Activated CD4-positive, alpha-beta T cell treated with anti-CD3 and anti-CD28 coated beads for 4 hours (primary cell): ENCODE measurements at places on chromosomes 13 and 19.
A peak's percentile ranks its signal among the peaks of the same experiment; 100 is the strongest.

- no peak for DNase-seq
Observed at GRCh38 chr19:46388311-46389095, 24.9 kb downstream of the CCDC8 start.

DNA sequence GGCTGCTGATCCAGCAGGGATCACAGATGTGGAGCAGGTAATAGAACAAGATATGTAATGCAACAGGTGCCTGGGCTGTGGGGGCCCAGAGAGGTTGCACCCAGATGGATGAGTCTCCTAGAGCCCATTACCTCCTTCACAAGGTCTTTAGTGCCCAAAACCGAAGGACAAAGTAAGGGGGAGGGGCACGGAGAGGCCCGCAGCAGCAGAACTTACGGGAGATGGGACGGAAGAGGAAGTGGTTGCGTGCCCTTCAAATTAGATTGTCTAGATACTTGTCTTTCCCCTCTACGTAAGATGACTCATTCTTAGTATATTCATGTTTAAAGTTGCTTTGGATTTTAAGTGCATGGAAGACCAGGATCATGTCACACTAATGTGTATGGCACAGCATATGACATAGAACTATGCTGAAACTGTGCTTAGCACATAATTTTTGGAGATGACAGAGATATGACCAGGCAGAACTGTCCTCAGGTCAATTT lies 5.7 kb upstream of the MRPS31 start:
- DNase-seq: peak; percentile 69

DNA sequence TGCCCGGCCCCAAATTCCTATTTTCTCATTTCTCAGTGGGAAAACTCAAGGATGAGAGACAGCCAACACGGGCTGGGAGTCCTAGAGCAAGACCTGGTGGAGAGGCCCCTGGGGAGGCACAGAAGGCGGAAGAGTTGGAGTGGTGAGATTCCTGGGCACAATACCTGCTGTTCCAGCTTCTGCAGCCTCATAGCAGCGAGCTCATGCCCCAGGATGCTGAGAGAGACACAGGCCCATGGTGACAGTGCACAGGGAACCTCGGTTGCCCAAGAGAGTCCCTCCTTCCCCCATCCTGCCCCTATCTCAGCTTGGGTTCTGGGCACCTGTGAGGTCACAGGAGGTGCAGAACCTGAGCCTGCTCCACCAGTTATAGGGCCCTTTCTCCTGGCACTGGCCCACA lies 1.4 kb downstream of the TULP2 start:
- DNase-seq: no peak

GRCh38 chr13:77511552-77511951 lies 24.0 kb upstream of the SCEL start:
- no peak for DNase-seq

DNA sequence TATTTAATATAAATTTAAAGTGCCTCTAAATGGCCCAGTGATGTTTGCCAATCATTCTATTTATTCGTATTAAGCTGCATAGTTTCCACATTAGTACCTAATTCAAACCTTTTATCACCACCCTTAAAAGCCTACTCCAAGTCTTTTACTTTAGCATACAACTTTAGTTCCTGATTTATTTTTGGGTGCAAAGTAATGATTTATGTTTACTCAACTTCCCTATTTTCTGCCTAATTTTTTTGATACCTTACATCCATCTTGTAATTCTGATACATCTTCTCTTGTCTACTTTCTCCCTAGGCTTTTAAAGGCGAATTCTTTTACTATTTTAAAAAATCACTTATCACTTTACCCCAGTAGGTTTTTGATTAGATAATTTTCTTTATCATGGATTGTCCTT lies 2651.1 kb upstream of the PCDH20 start:
- DNase-seq: no peak

GRCh38 chr13:80901111-80901510 lies 560.2 kb upstream of the SPRY2 start:
- no peak for DNase-seq

DNA sequence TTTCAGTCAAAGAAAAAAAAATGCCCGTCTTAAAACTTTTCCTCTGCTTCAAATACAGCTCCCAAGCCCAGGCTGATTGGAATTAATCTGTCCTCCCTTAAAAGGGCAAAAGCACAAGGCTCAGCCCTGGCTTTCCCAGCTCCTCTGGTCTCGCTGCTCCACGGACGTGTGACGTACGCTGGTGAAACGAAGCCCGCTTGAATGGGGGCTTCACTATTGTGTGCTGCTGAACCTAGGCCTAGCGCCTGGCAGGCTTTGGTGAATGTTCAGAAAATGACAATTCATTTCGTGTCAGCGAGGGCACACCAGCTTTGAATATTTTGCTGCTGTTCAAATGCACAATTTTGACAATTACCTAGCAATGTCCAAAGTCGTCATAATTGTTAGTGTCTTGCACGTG lies 615 bp upstream of the ZNF135 start:
- DNase-seq: no peak

- DNase-seq: no peak
Observed at GRCh38 chr13:82947191-82947621, 935.1 kb downstream of the SLITRK1 start.

DNA sequence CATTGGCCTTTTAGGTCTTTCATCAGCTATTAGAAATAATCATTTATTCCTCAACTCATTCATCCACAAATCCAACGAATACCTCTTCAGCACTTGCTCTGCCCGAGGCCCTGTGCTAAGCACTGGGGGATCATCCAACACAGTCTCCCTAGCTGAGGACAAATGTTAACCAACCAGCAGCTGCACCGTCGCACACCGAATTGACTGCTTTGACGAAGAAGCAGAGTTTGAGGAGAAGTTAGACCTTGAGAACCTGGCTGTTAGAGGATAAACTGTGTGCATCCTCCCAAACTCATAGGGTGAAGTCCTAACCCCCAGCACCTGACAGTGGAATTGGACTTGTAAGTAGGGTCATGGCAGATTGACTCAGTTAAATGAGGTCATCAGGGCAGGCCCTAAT lies 170.9 kb downstream of the USP12 start:
- DNase-seq: no peak

DNA sequence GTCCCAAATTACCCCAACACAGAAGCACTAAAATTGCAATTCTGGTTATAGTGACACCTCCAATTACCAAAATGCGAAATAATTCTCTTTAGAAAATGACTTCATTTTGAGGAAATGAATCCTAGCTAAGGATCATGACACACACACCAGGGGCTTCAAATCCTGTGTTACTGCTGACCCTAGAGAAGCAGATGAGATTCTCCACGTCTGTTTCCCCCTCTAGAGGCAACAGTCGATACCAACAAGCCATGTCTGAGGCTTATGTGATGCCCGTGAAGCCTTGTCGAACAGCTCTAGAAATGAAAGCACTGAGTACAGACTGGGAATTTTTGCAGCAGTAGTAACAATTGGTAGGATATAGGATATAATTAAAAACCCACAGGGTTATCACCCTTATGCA lies 153.6 kb upstream of the TMTC4 start:
- DNase-seq: no peak

DNA sequence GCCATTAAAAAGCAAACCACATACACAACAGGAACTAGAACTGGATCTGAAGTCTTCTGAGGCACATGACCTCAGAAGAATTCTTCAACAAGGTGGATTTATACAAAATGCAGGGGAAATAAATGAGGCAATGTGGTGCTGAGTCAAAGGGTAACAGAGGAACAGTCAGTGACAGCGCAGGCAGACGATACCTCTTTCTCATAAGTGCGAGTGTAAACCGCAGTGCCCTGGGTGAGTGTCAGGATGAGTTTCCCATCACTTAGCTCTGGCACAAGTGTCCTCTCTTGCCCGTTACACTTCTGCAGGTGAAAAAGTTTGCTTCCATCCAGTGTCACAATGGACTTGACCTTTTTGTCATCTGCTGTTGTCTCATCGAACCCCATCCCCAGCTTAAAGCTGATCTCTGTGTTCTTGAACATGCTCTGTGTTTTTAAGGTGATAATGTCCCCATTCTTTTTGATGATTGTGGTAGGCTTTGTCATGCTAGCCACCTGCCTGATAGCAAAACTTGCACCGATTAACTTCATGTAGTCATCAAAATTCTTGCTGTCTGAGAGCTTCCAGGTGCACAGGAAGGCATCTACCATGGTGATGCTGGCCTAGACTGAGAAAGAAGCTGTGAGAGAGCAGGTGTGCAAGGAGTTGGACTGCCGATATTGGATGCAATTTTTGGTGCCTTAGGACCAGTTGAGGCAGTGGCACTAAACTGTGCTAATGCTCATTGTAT lies 97.3 kb downstream of the AKAP11 start:
- peak; percentile 37 for DNase-seq

DNA sequence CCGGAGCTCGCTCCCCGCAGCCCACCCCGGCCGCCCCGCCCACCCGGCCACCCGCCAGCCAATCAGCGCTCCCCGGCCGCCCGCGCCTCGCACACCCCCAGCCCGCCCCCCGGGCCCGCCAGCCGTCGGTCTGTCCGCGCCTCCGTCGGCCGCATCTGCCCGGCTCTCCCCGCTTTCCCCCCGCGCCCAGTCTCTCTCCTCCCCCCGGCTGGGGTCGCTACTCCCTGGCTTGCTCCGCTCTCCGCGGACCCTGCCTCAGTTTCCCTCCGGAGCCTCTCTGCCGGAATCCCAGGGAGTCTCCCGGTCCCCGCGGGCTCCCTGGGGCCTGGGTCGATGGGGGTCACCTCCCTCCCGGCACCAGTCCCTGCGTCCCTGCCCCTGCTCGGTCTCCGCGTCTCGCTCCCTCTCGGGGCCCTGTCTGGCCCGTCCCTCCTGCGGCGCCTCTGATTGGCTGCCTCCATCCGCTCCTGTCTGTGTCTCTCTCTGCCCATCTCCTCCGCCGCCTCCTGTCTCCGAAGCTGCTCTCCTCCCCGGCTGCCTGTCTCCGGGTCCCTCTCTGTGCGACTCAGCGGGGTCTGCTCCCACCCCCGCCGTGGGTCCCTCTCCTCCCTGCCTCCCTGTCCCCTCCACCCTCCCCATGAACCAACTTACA lies 484 bp downstream of the IL11 start:
- DNase-seq: peak; percentile 23

- DNase-seq: no peak
Observed at GRCh38 chr19:18261474-18261873, 12.8 kb downstream of the IQCN start.

DNA sequence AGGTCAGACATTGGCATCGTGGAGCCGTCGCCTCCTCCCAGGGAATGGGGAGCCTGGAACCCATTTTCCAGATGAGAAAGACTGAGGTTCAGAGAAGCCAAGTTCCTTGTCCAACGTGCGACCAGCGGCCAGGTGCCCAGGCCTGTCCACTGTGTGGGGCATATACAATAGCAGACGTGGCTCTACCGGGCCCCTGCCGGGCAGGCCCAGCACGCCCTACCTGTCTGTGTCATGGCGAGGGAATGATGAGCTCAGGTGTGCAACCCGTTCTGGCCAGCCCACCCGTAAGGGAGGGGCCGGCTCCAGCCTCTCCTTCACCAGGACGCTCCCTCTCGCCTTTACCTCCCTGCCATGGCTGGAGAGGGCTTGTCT lies 837 bp downstream of the GNA15 start:
- no peak for DNase-seq

GRCh38 chr13:107518292-107518691 lies 697.0 kb downstream of the LIG4 start:
- DNase-seq: no peak

DNA sequence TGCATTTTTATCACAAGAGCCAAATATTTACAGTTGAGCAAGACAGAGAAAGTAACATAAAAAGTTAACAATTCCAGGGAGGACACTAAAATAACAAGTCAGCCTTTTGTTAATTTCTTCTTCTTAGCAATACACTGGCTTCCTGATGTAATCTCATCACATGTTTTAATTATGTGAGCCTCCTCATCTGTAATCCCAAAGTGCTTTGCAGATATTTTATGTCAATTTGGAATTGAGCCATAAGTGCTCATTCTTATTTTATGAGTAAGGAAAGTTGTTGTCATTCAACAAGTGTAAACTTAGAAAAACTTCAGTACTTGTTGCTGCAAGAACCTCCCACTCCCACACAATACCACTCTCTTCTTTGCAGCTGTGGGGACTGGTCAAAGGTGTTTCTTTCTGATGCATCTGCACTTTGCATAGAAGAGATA lies 223.6 kb downstream of the GPC6 start:
- no peak for DNase-seq

DNA sequence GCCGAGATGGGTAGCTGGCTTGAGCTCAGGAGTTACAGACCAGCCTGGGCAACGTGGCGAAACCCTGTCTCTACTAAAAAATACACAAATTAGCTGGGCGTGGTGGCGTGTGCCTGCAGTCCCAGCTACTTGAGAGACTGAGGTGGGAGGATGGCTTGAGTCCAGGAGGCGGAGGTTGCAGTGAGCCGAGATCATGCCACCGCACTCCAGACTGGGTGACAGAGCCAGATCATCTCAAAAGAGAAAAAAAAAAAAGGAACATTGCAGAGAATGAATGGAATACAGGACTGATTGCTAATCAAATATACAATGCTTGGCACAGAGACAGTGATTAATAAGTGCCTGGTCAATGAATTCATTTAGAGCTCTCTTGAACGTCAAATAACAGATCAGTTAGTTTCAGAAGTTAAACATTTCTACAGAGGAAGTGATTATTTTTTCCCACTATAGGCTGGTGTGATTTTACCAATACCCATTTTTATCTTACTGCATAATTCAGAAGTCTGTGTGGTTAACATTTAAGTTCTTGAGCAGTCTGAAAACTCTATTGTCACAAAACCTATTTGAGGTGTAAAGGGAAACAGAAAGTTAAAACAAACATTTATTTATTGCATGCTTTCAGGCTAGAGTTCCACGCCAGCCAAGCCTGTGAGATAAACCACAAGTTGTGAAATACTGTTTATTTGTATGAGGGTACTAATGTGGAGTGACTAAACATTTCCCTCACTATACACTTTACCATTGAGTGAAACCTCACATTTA lies 7.7 kb upstream of the TBC1D4 start:
- DNase-seq: no peak

- DNase-seq: no peak
Observed at GRCh38 chr13:30735025-30735871, at the start of gene ALOX5AP. TSS of gene ALOX5AP (plus strand) at chr13:30735543. CDS start at chr13:30735606, 63 bp downstream.

DNA sequence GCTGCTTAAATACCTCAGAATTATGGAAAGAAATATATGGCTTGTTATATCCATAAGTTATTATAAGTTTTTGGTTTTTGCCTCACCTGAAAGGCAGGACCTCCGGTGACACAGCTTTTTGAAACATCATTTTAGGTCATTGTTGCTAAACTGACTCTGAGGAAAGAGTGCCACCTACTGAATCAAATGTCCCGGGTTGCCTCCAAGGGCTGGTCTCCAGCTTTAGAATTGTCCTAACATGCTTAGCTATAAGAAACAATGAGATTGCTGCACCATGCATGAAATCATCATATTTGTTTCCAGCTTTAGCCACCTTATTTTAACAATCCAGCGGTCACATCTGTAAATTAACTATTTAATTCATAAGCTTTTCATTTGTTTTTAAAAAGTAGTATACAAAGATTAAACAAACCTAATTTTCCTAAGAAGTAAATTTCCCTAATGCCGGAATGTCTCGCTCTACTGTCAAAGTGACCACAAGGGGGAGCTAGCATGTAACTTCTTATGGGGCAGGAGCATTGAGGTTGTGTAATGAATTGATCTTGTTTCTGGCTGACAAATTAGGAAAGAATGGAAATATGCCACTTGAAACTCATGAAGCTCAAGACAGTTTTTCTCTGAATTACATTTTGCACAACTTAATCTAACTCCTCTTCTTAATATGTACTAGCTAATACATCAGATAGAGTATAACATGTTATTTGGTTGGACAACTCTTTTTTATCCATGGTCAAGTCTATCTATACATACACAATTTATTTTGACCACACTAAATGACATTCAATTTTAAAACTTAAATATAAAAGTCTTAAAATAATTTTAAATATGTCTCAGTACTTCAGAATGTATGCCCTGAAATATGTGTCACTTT lies 6.7 kb upstream of the PCDH17 start:
- no peak for DNase-seq
